ENCODE measurements at places on chromosomes 7 and 10. TPM values are rescaled to one million over a fixed set of nuclear protein-coding genes. Genes with fewer than 3 reads are reported as not detected.

GRCh38 chr7:150450491-150451001, at the start of gene GIMAP8:
Gene GIMAP8, plus strand, starts transcription at chr7:150450630. Its CDS starts 16,069 bp downstream, at chr7:150466699.
- H3K4me1 ChIP-seq, result no peaks in the 10 kb centered on the region
- H3K4me3 ChIP-seq, result no peak within 1 kb of the TSS
- no peak for DNase-seq
- peaks cover 20% of the 10 kb centered on the region for H3K27me3 ChIP-seq
- no peak within 1 kb of the TSS for H3K27ac ChIP-seq
- no peaks in the 10 kb centered on the region for H3K36me3 ChIP-seq

- H3K27ac ChIP-seq, result no peak overlapping the region
- H3K4me1 ChIP-seq, result no peaks in the 10 kb centered on the region
- H3K36me3 ChIP-seq, result no peaks in the 10 kb centered on the region
- H3K4me3 ChIP-seq, result no peak overlapping the region
Measured at GRCh38 chr7:149782682-149783345, 9.4 kb upstream of the ZNF467 start.

The PON3 gene
- not detected for total RNA-seq

GRCh38 chr10:86803156-86803555, 46.7 kb downstream of the BMPR1A start:
- no peak overlapping the region for H3K4me3 ChIP-seq
- no peak for DNase-seq
- H3K4me1 ChIP-seq, result peaks cover 6% of the 10 kb centered on the region
- no peaks in the 10 kb centered on the region for H3K36me3 ChIP-seq
- no peak overlapping the region for H3K27ac ChIP-seq

DNA sequence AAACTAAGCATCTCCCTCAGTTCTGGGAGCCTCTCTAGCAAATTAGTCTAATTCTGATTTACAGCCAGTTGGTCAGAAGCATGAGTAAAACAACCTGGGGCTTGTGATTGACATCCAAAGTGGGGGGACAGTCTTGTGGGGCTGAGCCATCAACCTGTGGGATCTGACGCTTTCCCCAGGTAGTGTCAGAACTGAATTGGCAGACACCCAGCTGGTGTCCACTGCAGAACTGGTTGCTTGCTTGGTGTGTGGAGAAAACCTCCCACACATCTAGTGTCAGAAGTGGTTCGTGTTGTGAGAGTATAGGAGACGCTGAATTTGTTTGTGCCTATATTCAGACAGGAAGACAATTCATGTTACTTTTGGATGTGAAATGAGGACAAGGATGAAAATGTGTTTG, 92.2 kb upstream of the PDCD4 start:
- no peak overlapping the region for H3K27ac ChIP-seq
- no peaks in the 10 kb centered on the region for H3K36me3 ChIP-seq
- no peaks in the 10 kb centered on the region for H3K4me1 ChIP-seq
- peaks cover 21% of the 10 kb centered on the region for H3K27me3 ChIP-seq
- DNase-seq, result no peak
- no peak overlapping the region for H3K4me3 ChIP-seq

GRCh38 chr7:44538093-44538797, 2.9 kb downstream of the NPC1L1 start:
- H3K27ac ChIP-seq, result no peak overlapping the region
- H3K36me3 ChIP-seq, result no peaks in the 10 kb centered on the region
- H3K4me3 ChIP-seq, result no peak overlapping the region
- no peak for DNase-seq

GRCh38 chr7:25002786-25003185, 22.8 kb upstream of the OSBPL3 start:
- peak; percentile 50 for DNase-seq
- H3K36me3 ChIP-seq, result no peaks in the 10 kb centered on the region
- H3K27ac ChIP-seq, result no peak overlapping the region
- no peaks in the 10 kb centered on the region for H3K27me3 ChIP-seq
- no peak overlapping the region for H3K4me3 ChIP-seq

Measured in IMR-90 (cell line).